Renal pelvis (tissue), 12 donors: ENCODE measurements at places on chromosomes 11 and 22. TPM values are rescaled to one million over a fixed set of nuclear protein-coding genes. Genes with fewer than 3 reads are reported as not detected.

DNA sequence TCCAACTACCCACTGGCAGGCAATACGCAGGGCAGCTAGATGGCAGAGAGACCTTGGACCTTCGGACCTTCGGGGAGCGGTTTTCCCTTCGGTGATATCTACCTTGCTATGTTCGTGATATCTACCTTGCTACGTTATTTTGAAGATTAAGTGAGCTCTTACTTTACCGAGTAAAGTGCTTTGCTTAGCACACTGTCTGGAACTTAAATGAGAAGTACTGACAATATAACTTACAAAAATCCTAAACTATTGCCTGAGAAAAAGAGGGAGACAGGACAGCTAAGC lies 1.0 kb upstream of the PRDM10 start:
- no peak for DNase-seq

GRCh38 chr22:39556970-39557841 lies 13.3 kb upstream of the CACNA1I start:
- DNase-seq = no peak

DNA sequence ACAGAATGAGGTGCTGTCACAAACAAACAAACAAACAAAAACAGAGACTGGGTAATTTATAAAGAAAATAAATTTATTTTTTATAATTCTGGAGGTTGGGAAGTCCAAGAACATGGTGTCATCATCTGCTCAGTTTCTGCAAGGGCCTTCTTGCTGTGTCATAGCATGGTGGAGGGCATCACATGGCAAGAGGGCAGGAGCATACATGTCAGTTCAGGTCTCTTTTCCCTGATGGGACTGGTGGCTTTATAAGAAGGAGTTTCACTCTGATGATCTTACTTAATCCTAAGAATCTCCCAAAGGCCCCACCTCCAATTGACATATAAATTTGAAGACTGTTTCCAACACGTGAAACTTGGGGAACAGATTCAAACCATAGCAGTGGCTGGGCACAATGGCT lies 135.7 kb downstream of the NECTIN1 start:
- no peak for DNase-seq

DNA sequence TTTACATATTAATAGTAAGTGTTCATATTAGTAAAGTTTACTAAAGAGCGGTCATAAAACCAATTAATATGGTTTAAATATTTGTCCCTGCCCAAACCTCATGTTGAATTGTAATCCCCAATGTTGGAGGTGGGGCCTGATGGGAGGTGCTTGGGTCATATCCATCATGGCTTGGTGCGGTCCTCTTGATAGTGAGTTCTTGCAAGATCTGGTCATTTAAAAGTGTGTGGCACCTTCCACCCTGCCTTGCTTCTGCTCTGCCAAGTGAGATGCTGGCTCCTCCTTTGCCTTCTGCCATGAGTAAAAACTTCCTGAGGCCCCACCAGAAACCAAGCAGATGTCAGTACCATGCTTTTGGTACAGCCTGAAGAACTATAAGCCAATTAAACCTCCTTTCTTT lies 54.8 kb upstream of the OLFML1 start:
- DNase-seq = no peak

- no peak for DNase-seq
These were observed 9.2 kb upstream of the MAPK1 start for GRCh38 chr22:21876486-21877176.

Gene CCDC116
- 0.41 TPM for polyA plus RNA-seq

Gene GDPD4
- not detected for polyA plus RNA-seq

- no peak for DNase-seq
These were observed 72.9 kb downstream of the TIMP3 start for GRCh38 chr22:32874385-32874784.

DNA sequence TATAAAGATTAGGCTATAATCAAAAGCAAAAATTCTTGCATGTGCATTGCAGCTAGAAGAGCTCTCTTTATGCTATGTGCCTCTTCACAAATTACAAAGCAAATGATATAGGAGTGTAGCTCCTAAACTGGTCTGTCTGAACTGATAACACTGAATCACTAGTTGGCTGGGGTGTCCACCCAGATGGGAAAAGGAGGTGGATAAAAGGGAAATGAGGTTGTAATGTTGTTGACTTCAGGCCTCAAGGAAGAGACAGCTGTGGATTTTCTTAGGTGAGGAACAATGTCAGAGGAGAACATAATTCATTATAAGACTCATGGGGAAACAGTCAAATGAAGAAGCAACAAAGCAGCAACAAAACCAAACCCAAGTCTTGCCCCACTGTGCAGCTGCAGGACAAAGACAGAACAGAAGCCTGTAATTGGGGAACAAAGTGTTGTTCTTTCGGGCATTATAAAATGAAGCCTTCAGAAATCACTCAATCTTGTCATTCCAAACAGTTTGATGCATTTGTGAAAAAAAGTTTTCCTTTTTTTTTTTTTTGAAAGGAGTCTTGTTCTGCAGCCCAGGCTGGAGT lies 130.1 kb upstream of the DDI1 start:
- no peak for DNase-seq

GRCh38 chr11:62004473-62004872 lies 37.0 kb upstream of the FTH1 start:
- DNase-seq = no peak

- DNase-seq = peak; percentile 3
These were observed 23.6 kb upstream of the RNASEH2C start for GRCh38 chr11:65744026-65744698.

- DNase-seq = no peak
These were observed 12.2 kb downstream of the SLN start for GRCh38 chr11:107699371-107700285.

GRCh38 chr11:1574238-1574932 lies 2.3 kb upstream of the DUSP8 start:
- DNase-seq = no peak

- no peak for DNase-seq
These were observed 5.0 kb downstream of the DGKZ start for GRCh38 chr11:46352063-46352841.

DNA sequence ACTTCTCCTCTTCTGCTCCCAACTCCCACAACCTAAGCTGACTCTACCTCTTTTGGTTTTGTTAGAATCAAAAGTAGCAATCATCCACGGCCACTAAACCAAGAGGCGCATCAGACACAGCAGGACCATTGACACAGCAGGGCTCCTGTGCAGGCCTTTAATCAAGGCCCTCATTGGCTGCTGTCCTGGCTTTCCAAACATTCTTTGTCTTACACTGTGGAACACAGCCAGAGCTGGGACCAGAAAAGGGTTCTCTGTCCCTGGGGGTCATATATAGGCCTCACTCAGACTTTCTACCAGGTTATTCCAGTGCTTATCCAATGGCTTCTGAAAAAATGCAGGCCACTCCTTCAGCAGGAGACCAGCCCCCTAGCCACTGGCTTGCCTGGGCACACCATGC lies 212.7 kb upstream of the NTM start:
- no peak for DNase-seq

Gene LIN7C
- 17.7 TPM for polyA plus RNA-seq

Gene MDK
- polyA plus RNA-seq = 768 TPM

DNA sequence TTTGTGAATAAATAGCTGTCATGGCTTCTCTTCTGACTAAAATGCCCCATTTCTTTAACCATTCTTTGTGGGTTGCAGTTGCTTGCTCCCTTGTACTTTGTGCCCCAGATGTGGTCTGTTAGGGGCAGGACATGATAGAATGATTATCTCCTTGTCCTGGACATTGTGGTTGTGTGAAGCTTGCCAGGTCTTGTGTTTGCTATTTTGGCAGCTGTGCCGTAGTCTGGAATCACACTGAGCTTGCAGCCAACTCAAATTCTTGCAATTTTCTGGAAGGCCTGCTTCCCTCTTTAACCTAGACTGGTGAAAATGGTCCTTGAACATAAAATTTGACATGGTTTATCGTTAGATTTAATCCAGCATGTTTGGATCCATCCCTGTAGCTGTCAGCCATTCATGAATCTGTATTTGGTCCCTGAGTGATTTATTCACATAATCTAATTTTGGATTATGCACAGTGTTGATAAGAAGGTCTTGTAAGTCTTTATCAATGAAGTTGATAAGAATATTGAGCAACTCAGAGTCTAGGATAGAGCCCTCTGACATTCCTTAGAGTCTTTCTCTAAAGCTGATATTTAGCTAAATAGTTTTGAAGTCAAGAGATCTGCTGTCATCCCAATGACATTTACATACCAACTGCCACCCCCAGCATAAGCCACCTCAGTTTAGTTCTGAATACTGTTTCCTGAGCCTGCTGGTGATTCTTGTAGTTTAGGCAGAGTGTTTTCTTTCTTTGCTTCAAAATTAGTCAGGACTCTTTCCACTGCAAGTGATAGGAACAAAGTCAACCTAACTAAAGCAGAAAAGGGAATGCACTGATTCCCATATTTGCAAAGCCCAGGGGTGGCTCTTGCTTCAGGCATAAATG lies 9.8 kb downstream of the SPON1 start:
- no peak for DNase-seq

Gene MEI1
- polyA plus RNA-seq = 2.3 TPM

GRCh38 chr11:32099516-32099915 lies 8.6 kb downstream of the RCN1 start:
- no peak for DNase-seq

Gene ARL14EP
- 50.1 TPM for polyA plus RNA-seq

Gene RAB38
- polyA plus RNA-seq = 22.5 TPM

Gene TCN2
- polyA plus RNA-seq = 70.3 TPM

DNA sequence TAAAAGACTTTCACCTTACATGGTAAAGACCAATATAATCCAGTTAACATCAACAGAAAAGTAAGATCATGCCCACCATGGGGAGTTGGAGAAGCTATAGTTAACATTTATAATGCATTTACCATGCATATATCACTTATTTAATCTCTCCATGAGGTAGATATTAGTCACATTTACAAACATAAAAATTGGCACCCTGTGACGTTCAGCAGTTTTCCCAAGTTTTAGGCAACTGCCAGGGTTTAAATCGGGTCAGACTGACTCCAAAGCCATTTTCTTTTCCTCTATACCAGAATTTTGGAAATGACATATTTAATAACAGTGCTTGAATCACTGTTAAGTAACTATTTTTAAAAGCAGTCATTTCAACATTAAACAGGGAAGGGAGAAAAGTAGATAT lies 266.3 kb downstream of the DDX10 start:
- DNase-seq = no peak

DNA sequence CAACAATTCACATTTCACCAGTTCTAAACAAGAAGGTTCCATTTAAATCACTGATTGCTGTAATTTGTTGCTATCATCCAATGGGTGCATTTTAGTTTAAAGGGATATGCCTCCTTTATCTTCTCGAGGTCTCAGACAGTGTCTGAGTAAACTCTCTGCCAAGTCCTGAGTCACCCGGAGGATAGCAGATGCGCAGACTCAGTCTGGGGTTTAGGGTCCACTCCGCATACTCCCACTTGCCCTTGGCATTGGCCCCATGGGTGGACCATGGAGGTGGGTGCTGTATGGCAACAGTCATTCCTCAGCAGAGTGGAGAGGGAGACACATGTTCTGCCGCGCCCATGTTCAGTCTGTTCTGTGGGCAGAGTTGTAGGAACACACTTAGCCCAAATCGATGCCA lies 65.4 kb upstream of the CRTAM start:
- no peak for DNase-seq

Gene PRG3
- polyA plus RNA-seq = 0.52 TPM

Gene EMID1
- polyA plus RNA-seq = 111 TPM

DNA sequence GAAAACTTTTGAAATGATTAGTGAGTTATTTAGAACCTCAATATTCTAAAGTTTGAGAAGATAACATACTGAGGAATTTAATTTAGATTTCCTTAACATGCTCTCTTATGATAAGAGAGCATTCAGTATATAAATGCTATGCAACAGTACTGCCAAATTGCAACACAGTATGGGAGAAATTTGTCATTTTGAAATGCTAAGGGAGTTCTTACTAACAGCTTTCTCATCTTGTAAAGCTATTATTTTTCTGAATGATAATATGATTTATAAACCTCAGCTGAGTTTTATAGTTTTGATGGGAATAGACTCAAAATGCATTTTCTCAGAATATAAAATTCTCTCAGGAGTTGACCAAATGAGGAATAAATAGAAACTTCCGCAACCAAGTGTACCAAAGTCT lies 108.4 kb downstream of the SPON1 start:
- DNase-seq = no peak

- DNase-seq = no peak
These were observed 32.6 kb upstream of the PARVB start for GRCh38 chr22:43991316-43992020.

GRCh38 chr11:23359297-23359696 lies 499.0 kb upstream of the CCDC179 start:
- DNase-seq = no peak

Gene LRRC55
- polyA plus RNA-seq = 4.5 TPM

GRCh38 chr22:47818496-47818895 lies 1056.0 kb downstream of the TBC1D22A start:
- no peak for DNase-seq

Gene PATE2
- polyA plus RNA-seq = not detected

Gene SMIM35
- 0.10 TPM for polyA plus RNA-seq

DNA sequence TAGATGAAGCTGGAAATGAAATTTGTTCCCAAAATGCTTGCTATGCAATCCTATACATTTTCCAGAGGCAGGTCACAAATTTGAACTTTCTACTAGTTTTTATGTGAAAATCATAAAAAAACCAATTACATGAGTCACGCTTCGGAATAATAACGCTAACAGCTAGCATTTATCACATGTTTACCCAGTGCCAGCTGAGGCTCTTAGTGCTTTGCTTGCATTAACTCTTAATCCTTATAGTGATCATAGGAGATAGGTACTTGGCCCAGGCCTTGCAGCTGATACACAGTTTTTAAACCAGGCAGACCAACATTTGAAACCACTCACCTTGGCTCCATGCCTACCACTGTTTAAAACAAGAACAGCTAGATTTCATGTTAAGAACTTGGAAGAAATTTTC lies 131.8 kb upstream of the RAG2 start:
- DNase-seq = no peak

DNA sequence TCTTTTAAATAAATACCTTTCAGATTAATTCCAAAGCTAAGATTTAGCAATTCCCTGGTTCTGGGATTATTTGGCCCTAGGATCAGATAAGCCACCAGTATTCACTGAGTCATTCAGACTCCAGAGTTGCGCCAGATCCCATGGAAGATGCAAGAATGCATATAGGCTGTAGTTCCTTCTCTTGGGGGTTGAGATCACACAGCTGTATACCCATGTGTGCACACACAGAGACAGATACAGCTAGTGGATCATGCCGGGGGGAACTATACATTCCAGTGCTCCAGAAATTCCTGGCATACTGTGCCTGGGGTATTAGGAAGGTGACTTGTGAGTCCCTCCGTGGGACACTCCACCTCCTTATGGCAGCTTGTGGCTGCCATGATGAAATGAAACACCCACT lies 75.4 kb downstream of the ZBTB16 start:
- no peak for DNase-seq

DNA sequence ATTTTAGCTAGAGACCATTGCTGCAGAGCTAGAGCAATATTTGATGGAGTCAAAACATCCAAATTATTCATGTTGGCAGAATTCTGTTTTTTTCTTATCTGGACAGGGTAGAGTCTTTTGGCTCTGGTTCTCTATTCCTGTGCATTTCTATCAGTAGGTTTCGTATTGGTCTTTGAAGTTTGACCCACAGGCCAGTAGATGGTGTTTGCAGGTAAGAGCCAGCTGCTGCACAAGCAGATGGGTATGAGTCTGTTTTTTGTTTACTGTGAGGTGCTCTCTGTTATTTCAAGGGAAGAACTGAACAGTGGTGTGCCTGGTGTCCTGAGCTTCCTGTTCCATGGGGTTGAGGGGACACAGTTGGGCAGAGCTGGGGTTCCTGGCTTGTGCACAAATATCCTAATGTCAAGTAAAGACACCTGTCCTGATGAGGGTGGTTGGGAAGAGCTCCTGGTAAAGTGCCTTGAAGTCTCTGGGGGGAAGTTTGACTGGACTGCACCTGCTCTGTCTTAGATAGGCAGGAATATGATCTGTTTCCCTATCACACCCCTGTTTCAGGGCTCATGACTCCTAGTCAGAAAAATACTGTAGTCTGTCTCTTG lies 34.0 kb upstream of the SLC22A25 start:
- DNase-seq = no peak

Gene IL18BP
- 11.6 TPM for polyA plus RNA-seq
